ENCODE measurements at places on chromosomes 11 and 22.

DNA sequence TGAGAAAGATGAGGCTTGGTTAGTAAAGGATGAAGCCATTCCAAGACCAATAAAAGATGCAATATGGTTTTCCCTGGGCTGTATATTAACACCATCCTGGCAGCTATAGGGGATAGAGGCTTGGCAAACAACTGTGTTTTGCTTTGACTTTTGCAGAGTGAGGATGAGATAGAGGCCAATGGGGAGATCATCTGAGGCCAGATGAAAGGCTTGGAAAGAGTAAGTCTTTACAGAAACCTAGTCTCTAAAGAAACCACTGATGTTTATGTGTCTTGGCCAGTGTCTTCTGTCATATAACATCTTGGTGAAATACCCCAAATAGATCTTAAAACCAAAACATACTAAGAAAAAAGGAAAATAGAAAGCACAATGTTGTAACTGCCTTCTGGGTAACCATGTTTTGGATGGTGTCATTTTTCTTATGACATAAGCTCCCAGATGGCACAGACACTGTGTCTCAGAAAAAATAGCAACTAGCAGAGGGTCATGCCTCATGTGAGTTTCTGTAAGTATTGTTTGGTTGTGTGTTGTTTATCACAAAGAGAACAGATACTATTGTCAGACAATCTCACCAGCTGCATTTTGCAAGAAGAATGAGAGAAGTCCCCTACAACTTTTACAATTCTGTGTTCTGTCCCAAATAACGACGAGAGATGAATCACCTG is 305.4 kb downstream of the ST3GAL4 start:
- DNase-seq = no peak

DNA sequence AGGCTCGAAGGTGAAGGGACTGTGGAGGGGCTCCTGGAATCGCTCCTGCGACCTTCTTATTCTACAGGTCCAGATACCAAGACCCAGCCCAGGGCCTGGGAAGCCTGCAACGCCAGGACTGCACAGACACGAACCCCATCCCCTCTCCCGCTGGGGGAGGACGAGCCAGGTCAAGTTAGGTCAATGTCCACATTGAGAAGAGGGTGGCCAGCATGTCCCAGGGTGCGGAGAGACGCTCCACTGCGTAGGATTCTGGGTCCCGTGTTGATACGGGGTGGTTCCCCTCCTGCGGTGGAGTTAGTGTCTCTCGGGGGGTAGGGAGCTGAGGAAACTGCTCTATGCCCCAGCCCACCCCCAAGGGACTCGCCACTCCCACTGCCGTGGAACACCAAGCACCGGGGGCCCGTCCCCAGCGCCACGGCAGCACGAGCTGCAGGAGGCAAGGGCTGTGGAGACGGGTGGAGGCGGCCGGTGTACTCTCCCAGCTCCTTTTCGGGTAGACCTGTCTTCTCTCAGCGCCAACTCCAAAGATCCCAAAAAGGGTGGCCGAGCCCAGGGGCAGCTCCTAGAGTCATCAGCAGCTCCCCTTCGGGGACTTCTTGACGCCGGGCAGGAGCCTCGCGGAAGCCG is 1.6 kb downstream of the GSC2 start:
- DNase-seq = no peak

GRCh38 chr11:119474682-119475596 is 52.0 kb upstream of the THY1 start:
- peak; percentile 49 for DNase-seq

- DNase-seq = no peak
Observed at GRCh38 chr11:62241095-62241494, 944 bp upstream of the SCGB1D2 start.

DNA sequence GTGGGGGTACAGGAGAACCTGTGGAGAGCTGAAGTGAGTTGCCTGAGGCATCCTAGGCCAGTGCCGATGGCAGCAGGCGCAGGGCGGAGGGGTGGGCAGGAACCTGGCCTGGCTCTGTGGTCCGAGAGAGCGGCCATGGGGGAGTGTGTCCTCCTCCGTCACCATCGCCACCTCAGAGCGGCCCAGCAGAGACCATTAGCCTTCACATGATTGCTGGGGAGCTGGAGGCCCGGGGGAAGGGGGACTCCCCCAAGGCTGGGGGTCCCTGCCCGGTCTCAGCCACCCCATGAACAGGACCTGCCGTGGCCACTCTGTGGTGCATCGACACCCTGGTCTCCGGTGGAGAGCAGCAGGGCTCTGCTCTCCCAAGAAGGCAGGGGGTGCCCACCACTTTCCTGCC is 4.1 kb downstream of the OMP start:
- DNase-seq = no peak

DNA sequence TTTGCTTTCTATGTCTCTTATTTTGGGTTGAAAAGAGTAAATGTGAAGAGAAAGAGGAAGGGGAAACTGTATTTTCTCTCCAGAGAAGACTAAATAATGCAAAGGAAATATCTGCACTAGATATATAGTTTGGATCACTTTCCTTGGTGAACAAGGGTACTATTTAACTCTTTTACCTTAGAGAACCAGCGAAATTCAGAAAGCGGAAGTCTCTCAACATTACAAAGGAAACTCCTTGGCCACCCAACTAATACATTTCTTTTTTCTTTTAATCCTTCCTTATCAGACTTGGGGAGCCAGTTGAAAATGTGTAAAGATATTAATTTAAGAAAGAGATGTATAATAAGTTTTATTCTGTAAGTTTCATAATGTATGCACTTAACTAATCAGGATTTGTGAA is 64.2 kb downstream of the SESN3 start:
- DNase-seq = no peak

- DNase-seq = no peak
Observed at GRCh38 chr11:11640152-11640551, 18.3 kb upstream of the GALNT18 start.

- no peak for DNase-seq
Observed at GRCh38 chr11:687751-688150, 7.3 kb downstream of the DEAF1 start.

All from NCI-H2029 (cell line).